RKO (cell line): ENCODE measurements at places on chromosomes 5 and 9.

DNA sequence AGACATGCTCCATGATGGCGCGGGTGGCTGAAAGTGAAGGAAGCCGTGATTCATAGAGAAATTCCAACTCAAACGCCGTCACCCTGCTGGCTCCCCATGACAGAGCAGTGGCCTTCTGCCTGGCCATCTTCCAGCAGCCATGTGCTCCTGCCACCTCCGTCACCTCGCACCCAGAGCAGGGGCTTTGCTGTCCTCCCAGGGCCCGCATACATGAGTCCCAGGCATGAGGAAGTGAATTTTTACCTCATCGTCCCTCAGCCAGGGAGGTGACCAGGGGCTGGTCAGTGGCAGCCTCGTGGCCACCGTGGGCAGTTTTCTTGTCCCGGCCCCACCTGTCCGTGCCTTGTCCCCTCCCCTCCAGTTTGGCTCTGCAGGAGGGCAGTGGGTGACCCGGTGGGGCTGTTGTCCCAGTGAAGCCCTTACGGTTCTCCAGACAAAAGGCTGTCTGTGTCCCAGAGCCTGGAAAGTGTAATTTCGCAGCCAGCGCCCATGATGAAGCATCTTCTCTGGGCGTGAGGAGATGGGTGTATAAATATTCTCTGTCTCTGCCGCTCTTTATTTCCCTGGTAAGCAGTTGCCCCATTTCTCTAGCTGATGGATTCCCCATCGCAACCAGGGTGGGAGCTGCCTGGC lies 124.0 kb upstream of the LMX1B start:
- peak; percentile 24 for DNase-seq

DNA sequence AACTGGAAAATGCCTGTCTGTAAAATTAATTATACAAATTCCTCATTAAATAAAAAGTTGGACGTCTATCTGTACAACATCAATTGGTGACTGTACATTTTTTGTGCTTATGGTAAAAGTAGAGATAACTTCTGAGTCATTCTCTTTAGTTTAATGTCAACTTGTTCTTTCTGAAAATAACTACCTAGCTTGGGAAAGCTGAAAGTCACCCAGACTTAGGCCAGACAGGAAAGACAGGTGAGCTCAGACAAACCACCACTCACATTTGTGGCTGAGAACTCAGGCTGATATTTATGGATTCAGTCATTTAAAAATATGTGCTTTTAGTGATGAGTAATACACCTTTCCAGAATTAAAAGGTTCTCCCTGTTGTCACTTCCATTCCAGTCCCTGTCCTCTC lies 31.9 kb upstream of the ENTREP1 start:
- DNase-seq = no peak

DNA sequence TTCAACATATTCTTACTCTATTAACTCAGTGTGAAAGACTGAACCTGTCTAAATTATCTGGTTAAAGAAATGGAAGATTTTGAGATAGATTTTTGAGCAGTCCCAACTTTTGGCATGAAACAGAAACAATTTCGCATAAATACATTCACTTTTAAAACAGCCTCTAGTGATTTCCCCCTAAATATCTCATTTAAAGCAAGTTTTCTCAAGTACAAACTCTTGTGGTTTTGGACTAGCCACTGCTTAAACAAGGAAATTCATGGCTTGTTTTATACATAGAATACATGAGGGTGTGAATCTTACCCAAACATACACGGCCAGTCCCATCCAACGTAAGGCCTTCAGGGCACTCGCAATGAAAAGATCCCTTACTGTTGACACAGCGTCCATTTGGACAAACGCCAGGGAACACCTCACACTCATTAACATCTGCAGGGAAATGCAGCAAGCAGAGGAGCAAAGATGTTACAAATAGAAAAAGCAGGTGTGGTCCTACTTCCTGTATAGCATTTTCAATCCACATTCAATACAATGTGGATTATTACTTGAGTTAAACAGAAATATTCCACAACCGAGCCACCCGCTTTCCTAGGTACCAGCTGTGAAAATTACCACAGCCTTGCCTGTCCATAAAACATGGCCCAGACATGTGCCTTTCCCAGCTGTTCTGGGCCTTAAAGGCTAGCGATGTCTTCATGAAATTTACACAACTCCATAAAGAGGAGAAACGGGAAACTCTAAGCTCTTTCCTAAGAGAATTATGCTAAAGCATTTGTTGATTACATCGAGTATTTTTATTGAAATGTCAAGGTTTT lies 188.8 kb downstream of the FBN2 start:
- DNase-seq = peak; percentile 51

GRCh38 chr9:113399646-113400200 lies 1.4 kb downstream of the ALAD start:
- DNase-seq = no peak

DNA sequence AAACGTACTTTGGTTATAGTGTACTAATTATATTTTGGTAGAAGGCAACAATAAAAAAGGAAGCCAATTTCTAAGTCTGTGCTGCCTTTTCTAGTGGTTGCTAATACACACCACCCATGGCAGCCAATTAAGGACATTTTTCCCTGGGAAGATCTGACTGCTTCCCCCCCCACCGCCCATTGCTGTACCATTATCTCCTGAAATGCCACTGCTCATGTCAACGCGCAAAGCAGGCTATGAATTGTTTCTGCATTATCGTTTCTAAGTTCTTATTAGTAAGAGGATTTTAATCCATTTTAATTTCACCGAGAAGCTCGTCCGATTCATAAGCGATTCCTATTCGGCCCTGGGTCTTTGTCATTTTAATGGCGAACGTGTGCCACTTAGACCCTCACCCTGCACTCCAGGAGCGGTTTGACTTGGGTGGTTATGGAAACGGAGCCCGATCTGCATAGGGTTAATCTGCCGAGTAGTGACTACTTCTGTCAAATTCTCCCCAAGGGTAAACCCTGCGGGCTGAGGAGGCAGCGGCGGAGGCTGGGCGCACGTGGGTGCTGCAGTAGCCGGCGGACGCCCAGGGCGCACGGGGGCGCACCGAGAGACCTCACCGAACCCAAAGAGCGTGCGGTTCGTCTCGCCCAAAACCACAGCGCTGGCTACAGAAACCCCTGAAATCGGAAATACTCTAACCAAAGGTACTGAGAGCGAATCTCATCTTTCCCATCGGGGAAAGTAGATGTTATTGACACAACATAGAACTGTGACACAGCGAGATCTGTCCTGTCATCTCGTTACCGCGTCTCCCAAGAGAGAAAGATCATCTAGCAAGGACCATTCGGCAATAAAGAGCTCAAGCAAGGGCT lies 55.8 kb upstream of the SHC3 start:
- no peak for DNase-seq
